ENCODE measurements at places on chromosomes 7 and 10. TPM values are rescaled to one million over a fixed set of nuclear protein-coding genes. Genes with fewer than 3 reads are reported as not detected.

CLDN3 gene
- not detected for total RNA-seq

CCDC3 gene
- total RNA-seq = 4.7 TPM

SP4 gene
- total RNA-seq = 2.0 TPM

SPAG6 gene
- total RNA-seq = not detected

EVX1 gene
- not detected for total RNA-seq

SNCG gene
- total RNA-seq = 32.0 TPM

OR2A1 gene
- 0.24 TPM for total RNA-seq

NUTM2E gene
- 0.13 TPM for total RNA-seq

ELFN1 gene
- total RNA-seq = not detected

AHCYL2 gene
- total RNA-seq = 3.0 TPM

CPXM2 gene
- 1.8 TPM for total RNA-seq

MINDY4 gene
- 4.2 TPM for total RNA-seq

CAMK2B gene
- total RNA-seq = not detected

AGBL3 gene
- 0.52 TPM for total RNA-seq

NPY gene
- not detected for total RNA-seq

HSPA12A gene
- 5.2 TPM for total RNA-seq

SUV39H2 gene
- 13.4 TPM for total RNA-seq

C10orf95 gene
- total RNA-seq = not detected

AMZ1 gene
- total RNA-seq = under 0.01 TPM

MRLN gene
- total RNA-seq = not detected

CRTAC1 gene
- not detected for total RNA-seq

NPFFR1 gene
- not detected for total RNA-seq

CYP3A4 gene
- total RNA-seq = not detected

TUBAL3 gene
- not detected for total RNA-seq

LBX1 gene
- total RNA-seq = not detected

TAC1 gene
- not detected for total RNA-seq

STAG3 gene
- total RNA-seq = 0.16 TPM

SPDYE2 gene
- not detected for total RNA-seq
